ENCODE measurements at places on chromosomes 4 and X.

DNA sequence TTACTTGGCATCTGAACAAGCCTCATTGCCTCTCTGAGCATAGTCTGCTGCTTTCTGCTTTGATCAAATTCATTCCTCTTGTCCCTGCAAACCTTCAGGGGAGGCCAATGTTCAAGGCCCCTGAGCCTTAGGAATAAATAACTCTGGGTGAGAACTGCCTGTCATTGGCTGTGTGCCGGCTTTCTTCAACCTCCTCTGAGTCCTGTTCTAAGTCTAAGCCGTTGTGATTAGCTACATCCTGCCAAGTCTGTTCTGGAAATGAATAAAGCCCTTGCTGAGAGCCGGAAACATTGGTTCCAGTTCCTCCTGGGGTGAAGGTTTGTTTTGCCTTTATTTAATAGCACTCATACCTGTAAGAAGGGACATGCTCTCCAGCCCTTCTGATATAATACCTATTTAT, 13.8 kb downstream of the RNF4 start:
- no peaks in the 10 kb centered on the region for H3K27me3 ChIP-seq
- no peak overlapping the region for H3K4me3 ChIP-seq
- DNase-seq: peak; percentile 65
- H3K27ac ChIP-seq: peak overlapping the region; percentile 86
- no peaks in the 10 kb centered on the region for H3K36me3 ChIP-seq

DNA sequence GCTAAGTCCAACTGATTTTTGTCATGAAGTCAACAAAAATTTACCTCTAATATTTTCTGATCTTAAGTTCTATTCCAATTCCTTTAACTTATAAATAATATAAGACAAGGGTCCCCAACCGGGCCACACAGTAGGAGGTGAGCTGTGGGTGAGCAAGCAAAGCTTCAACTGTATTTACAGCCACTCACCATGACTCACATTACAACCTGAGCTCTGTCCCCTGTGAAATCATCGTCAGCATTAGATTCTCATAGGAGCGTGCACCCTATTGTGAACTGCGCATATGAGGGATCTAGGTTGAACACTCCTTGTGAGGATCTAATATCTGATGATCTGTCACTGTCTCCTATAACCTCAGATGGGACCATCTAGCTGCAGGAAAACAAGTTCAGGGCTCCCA, 227.4 kb downstream of the MAPK10 start:
- H3K27ac ChIP-seq: no peak overlapping the region
- no peak overlapping the region for H3K4me3 ChIP-seq
- DNase-seq: no peak
- no peaks in the 10 kb centered on the region for H3K4me1 ChIP-seq
- no peaks in the 10 kb centered on the region for H3K36me3 ChIP-seq
- H3K27me3 ChIP-seq: no peaks in the 10 kb centered on the region

DNA sequence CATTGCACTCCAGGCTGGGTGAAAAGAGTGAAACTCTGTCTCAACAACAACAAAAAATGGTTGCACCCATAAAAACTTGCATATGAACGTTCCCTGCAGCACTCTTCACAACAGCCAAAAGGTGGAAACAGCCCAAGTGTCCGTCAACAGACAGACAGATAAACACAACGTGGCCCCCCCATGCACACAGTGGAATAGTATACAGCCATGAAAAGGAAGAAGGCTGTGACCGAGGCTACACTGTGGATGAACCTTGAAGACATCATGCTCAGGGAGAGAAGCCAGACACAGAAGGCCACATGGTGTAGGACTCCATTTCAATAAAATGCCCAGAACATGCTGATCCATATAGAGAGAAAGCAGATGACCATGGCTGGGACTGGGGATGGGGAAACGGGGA, 33.5 kb upstream of the ASMTL start:
- H3K4me3 ChIP-seq: no peak overlapping the region
- H3K36me3 ChIP-seq: no peaks in the 10 kb centered on the region
- H3K27ac ChIP-seq: peak overlapping the region; percentile 81
- no peaks in the 10 kb centered on the region for H3K27me3 ChIP-seq

DNA sequence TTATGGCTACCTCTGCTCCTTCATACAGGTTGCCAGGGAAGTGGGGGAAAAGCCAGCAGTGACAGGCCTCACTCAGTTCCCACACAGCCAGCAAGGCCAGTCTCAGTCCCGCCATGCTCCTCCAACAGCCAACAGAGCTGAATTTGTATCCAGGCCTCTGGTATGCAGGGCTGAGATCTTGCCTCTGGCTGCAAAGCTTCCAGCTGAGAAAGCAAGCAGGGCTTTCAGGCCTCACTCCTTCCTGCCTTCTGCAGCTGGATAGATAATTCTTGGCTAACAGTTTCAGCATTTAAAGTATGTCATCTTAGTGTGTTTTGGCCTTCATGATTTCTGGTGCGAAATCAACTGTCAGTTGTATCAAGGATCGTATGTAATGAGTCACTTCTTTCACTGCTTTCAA, 103.6 kb downstream of the GNL3L start:
- no peaks in the 10 kb centered on the region for H3K27me3 ChIP-seq
- H3K27ac ChIP-seq: no peak overlapping the region
- no peaks in the 10 kb centered on the region for H3K36me3 ChIP-seq
- no peaks in the 10 kb centered on the region for H3K4me1 ChIP-seq

GRCh38 chr4:18691431-18692200, 670.1 kb upstream of the LCORL start:
- no peaks in the 10 kb centered on the region for H3K4me1 ChIP-seq
- H3K27me3 ChIP-seq: no peaks in the 10 kb centered on the region
- no peak overlapping the region for H3K27ac ChIP-seq
- no peak overlapping the region for H3K4me3 ChIP-seq

GRCh38 chr4:111930659-111931058, 214.6 kb upstream of the FAM241A start:
- H3K4me1 ChIP-seq: no peaks in the 10 kb centered on the region
- DNase-seq: no peak
- H3K27ac ChIP-seq: no peak overlapping the region
- no peaks in the 10 kb centered on the region for H3K36me3 ChIP-seq

GRCh38 chr4:67366311-67366861, 178.9 kb downstream of the CENPC start:
- H3K4me3 ChIP-seq: no peak overlapping the region
- DNase-seq: no peak
- H3K27me3 ChIP-seq: no peaks in the 10 kb centered on the region
- no peaks in the 10 kb centered on the region for H3K4me1 ChIP-seq
- H3K27ac ChIP-seq: no peak overlapping the region
- no peaks in the 10 kb centered on the region for H3K36me3 ChIP-seq

DNA sequence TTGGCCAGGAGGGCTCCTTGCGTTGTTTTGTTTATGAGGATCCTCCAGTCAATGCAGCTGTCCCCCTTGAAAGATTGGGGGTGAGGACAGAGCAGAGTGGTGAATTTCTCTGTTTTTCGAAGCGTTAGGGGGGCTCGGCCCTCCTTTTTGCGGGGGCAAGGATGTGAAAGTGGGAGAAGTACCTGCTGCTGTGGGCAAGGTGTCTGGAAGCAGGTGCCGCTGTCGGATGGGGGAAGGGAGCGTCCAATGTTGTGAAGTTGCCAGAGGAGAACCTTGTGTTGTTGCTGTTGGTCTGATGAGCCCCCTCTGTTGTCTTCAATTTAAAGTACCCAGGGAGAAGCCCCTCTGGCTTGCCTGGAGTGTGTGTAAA, 613 bp downstream of the GLRB start:
- no peak overlapping the region for H3K27ac ChIP-seq
- peak overlapping the region; percentile 66 for H3K4me3 ChIP-seq
- DNase-seq: peak; percentile 18
